ENCODE measurements at places on chromosomes 5 and 9. TPM values are rescaled to one million over a fixed set of nuclear protein-coding genes. Genes with fewer than 3 reads are reported as not detected.

TICAM2 gene
- total RNA-seq, result 1.6 TPM

ACTBL2 gene
- 0.07 TPM for total RNA-seq

KIF20A gene
- 27.0 TPM for total RNA-seq

BRINP1 gene
- total RNA-seq, result 13.2 TPM

DYNC2I2 gene
- 37.2 TPM for total RNA-seq

ADGRV1 gene
- 24.6 TPM for total RNA-seq

FAM114A2 gene
- 28.3 TPM for total RNA-seq

CDC25C gene
- 6.8 TPM for total RNA-seq

KIF12 gene
- total RNA-seq, result 5.2 TPM

DNA sequence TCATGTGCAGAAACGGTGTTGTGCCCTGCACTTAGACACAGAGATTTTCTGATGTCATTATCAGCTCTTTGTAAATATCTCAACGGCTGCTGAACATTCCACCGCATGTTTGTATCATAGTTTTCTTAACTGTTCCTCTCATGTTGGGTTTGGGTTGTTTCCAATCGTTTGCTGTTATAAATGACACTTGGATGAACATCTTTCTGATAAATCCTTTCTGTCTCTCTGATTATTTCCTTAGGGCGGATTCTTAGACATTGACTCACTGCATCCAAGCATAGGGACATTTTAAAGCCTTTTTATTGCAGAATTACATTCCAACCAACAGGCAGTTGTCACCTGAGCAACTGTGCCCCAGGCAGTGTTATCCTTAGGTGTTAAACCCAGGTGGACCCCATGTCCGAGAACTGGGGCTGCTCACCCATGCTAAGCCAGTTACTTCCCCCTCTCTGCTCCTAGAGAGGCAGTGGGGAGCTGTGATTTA is 28.5 kb downstream of the COL5A1 start:
- no peak for DNase-seq

DNA sequence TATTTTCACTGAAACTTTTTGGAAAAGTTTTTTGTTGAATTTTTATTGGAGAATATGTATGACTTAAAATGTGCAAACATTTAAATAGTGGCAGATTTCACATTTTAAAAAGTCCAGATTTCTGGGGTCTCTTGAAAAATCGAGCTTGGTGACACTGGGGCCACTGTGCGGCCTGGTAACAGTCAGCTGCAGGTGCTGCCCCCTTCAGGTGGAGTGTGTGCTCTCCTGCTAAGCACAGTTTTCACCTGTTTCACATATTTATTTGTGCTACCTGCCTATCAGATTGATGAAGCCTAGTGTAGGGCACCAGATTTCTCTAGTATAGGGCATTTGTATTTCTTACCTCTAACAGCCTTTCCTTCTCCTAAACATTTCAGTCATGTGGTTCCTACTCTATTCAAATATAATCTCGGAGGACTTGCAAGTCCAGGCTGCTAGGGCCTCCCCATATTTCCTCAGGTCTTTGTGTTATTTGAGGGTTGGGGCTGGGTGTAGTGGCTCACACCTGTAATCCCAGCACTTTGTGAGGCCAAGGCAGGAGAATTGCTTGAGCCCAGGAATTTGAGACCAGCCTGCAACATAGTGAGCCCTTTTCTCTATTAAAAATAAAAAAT is 95.8 kb upstream of the KLF9 start:
- DNase-seq, result no peak

DNA sequence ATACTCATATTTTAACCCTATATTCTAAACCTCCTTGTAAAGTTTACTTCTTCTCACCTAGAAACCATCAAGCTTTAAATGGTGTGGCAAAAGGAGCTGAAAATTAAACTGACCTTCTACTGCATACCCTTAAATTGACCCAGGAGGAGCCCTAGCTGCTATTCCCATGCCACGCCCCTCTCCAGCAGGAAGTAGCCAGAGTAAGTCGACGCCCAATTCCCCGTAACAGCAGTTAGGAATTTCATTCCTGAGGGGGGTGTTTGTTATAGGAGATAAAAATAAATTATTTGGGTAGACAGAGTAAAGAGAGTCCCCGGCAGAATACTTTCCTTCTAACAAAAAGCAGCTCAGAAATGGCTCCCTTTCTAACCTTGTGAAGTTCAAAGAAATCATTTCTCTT is 111.8 kb upstream of the FAM174A start:
- no peak for DNase-seq

DNA sequence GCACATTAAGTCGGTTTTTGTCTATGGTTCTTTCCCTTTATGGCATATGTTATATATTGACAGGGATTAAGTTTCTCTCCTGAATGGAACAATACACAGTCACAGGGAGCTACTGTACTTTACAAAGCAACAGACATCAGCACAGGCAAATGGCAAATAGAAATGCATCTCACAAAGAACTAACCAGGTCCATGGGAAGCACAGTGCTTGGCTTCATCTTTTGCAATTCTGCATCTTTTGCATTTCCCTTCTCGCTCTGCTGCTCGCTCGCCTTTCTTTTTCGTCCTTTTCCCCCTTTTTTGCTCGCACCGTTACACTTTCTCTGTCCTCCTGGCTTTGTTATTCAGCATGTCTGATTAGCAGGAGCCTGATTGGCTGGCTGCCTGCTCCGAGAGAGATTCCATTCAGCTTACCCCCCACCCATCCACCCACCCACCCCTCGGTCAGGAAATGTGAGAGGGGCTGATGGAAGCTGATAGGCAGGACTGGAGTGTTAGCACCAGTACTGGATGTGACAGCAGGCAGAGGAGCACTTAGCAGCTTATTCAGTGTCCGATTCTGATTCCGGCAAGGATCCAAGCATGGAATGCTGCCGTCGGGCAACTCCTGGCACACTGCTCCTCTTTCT is at the start of gene ADAMTSL1:
TSS of gene ADAMTSL1 (plus strand) at position 502 of the 628 bp plus-strand sequence. CDS start at position 582, 80 bp downstream.
- DNase-seq, result no peak

DNA sequence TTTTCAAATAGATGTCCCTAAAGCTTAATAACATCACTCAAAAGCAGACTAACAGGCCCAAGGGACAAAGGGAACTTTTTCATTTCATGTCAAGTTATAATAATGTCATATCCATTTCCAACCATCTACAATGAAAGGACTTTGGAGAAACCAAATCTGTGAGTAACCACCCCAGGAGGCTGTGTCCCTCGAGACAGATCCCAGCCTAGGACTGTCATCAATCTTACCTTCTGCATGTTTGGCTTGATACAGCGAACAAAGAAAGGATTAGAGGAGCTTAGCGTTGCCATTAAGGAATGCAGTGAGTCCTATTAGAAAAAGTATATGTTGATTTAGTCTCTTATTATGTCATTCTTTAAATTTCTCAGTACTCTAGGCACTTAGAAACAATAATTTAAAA is 137.8 kb upstream of the RETREG1 start:
- DNase-seq, result no peak

DNA sequence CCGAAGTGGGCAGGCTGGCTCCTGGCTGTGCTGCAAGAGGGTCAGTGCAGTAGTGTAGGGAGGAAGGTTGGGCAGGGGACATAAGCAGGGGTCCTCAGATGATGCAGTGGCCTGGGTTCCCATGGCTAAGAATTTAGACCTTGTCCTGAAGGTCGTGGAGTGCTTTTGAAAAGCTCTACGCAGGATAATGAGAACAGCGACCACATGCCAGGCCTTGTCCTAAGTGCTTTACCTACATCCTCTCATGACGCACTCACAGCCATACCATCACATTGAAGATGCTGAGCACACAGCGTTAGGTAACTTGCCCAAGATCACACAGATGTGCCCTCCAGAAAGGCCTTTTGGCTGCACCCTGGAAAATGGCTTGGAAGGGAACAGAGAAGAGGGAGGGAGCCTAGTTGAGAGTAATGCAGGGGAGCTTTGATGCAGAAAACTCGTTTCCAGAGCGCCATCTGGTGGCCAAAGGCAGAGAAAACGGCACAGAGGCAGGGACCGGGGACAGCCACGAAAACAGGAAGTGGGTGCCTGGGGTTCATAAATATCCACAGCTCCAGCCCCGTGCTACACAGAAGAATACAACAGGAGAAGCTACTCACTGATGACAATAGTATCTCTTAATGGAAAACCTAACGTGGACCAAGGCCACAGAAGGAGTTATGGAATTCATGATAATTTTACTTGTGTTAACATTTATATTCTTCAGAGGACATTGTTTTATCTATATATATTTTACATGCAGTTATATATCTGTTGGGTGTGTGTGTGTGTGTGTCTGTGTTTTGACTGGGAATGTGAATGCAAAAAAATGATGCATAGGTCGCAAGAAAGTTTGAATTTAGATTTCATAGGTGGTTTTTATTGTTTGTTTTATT is 2.7 kb upstream of the PCDH12 start:
- peak; percentile 93 for DNase-seq

DNA sequence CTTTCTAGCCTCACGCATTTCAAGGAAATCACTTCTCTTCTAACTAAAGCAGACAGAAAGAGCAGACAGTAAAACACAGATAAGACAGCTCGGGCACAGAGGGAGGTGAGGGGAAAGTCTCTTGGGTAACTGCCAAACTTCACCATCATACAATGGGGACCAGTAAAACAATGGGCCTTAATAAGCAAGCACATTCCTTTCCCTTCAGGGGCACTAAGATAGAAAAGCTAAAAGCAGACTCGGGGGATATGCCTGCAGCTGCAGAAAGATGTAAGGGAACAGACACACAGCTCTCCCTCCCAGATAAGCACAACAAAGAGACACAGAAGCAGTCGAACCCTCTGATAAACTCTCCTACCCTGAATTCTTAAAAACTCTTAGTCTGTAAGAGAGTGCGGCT is 15.6 kb upstream of the CKS2 start:
- DNase-seq, result no peak

GRCh38 chr5:163888366-163888765 is 382.9 kb downstream of the MAT2B start:
- no peak for DNase-seq

DNA sequence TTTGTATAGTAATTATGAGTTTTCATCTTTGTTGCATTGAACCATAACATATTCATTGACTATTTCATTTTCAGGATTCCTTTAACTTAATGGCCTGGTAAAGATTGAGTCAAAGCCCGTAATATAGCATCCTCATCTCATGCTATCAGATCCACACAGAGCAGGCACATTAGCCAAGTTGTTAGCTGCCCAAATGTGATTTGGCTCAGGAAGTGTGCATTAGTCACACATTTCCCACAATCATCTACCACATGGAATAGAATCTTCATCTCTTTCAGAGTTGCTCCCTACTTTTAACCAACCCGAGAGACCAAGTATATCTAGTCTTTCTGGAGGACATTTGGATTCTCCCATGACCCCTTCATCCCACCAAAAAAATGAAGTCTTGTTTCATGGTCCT is 481.0 kb upstream of the PTGER4 start:
- DNase-seq, result no peak

DNA sequence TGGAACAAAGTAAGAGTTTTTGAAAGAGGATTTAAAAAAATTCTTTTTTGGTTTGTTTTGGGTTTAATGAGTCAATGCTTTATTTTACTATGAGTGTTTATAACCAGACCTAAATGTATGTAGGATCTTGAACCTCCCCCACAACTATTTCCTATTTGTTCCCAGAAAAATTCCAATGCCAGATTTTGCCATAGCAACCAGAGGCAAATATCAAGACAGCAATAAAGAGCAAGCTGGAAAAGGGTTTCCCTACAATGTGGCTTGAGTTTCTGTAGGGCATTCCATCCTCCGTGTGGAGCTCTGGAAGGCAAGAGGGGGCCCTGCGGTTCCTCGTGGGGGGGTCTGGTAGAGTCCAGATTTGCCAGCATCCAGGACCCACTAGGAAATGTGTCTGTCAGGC is 27.8 kb upstream of the GDNF start:
- no peak for DNase-seq

- no peak for DNase-seq
Observed at GRCh38 chr5:40172721-40173120, 507.0 kb upstream of the PTGER4 start.

DNA sequence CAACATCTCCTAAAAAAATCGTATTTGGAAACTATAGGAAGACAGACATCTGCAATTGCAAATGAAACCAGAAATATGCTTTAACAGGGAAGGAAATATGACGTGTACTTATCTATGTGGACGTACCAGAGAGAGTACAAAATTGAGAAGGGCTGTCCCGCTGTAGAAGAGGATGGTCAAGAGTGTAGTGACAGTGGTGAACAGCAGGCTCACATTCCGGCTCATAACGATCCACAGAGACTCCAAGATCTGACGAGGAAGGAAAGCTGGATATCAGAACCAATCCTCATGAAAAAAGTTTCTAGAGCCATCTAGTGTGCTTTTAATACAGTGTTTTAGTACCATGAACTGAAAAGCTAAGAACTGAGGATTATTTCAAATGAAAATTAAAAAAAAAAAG is 37.1 kb upstream of the CTNNAL1 start:
- DNase-seq, result no peak

DNA sequence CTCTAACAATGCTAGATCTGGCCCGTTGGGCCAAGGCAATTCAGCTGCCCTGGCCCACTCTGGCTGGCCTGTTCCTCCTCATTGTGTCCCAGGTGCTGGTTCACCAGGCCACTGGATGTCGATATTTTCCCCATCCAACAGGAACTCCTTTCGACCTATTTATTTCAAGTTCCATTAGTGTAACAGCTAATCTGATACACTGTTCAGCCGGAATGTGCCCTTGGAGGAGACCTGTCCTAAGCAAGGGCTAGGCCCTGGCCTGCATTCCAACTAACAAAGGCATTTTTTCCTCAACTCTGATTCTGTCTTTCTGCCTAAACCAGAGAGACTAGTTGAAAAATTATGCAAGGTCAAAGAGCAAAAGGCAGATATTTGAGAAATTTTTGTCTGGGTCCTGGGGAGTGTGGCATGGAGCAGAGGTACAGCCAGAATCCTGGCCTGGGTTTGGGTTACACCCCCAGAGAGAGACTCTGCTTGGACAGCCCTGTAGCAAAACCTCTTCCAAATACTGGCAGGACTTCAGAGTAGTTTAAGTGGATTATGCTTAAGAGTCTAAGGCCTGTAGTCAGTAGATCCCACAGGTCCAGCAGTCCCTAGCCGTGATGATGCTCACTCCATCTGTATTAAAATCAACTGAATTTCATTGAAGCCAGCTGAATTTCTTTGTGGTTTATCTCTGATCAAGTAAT is 36.1 kb downstream of the MARCHF11 start:
- no peak for DNase-seq

DNA sequence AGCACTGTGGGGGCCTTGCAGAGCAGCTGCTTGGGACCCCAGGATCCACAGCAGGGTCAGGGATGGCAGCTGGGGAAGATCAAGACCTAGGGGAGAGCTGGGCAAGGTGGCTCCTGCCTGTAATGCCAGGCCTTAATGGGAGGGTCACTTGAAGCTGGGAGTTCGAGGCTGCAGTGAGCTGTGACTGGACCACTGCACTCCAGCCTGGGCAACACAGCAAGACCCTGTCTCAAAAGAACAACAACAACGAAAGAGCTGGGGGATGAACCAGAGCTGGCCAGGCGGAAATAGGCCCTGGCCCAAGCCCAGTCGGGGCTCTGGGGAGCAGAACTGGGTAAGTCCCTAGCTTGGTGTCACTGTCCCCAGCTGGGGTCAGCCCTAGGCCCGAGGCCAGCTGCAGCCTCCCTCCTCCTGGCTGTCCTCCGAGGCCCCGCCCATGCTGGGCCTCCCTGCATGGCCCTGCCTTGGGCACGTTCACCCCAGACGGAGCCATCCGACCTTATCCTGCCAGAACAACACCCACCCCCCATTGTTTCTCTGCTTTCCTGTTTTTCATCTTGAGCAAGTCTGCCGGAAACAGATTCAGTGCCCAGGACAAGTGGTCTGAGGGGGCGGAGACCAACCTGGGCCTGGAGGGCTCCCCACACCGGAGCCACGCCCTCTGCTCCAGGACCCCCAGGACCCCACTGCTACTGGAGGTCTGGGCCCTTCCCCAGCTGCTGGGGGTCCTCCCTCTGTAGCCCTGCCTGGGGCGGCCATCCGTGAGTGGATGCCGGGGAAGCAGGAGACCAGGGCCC is 1.9 kb downstream of the DIPK1B start:
- DNase-seq, result no peak

- DNase-seq, result no peak
Observed at GRCh38 chr9:134490446-134490845, 151.2 kb upstream of the COL5A1 start.
